ENCODE measurements at places on chromosomes 13 and 19.
A peak's percentile ranks its signal among the peaks of the same experiment; 100 is the strongest.

DNA sequence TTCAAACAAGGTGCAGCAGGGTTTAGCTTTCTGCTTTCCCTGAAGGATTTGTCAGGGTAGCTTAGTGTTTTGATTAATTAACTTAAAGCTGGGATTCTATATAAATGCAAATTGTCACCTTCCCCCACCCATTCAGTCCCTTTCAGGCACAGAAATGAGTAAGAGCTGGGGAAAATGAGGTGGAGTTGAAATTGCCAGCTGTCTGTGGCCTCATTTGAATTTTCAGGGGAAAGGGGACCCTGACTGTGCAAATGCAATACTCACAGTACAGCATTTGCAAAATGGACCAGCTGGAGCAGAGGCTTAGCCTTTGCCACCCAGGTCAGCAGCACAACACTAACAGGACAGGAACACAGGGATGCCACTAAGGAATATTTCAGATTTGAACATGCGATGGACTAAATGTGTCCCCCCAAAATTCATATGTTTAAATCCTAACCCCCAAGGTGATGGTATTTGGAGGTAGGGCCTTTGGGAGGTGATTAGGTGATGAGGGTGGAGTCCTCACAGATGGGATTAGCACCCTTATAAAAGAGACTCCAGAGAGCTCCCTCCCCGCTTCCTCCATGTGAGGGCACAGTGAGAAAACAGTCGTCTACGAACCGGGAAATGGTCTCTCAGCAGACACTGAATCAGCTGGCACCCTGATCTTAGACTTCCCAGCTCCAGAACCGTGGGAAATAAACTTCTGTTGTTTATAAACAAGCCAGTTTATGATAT is 59.5 kb upstream of the CYSLTR2 start:
- no peak for DNase-seq

GRCh38 chr13:50403311-50403710 is 388.1 kb downstream of the KCNRG start:
- DNase-seq: no peak

- DNase-seq: no peak
Measured at GRCh38 chr13:77065461-77066147, 38.6 kb upstream of the FBXL3 start.

DNA sequence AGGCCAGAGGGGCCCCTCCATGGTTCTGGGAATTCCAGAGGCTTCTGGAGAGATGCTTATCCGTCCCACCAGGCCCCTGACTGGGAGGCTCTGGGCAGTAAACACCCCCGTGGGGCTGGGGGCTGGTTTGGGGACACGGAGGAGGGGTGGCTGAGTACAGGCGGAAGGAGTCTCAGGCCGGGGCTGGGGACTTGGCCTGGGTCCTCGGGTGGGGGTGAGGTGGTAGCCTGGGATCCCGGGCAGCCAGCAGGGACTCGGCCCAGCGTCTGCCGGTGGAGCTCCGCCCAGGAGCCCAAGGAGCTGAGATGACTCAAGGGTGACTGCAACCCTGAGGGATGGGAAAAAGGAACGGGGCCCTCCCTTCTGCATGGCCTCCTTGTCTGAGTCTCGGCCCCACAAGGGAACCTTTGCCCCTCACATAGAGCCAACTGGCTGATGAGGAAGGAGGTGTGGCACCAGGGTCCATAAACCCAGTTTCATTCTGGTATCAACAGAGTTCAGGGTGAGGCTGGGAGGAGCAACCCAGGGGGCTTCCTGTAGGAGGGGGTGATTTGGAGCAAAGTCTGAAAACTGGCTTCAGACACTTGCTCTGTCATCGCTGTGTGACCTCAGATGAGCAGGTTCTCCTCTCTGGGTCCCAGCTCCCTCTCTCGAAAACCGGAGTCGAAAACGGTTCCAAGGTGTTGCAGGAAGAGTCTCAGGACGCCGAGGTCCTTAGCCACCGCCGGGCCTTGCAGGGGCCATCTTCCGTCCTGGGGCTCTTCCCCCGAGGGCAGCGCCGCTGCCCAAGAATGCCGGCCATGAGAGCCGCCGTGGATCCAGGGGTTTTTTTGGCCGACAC is 809 bp downstream of the MISP start:
- DNase-seq: no peak

DNA sequence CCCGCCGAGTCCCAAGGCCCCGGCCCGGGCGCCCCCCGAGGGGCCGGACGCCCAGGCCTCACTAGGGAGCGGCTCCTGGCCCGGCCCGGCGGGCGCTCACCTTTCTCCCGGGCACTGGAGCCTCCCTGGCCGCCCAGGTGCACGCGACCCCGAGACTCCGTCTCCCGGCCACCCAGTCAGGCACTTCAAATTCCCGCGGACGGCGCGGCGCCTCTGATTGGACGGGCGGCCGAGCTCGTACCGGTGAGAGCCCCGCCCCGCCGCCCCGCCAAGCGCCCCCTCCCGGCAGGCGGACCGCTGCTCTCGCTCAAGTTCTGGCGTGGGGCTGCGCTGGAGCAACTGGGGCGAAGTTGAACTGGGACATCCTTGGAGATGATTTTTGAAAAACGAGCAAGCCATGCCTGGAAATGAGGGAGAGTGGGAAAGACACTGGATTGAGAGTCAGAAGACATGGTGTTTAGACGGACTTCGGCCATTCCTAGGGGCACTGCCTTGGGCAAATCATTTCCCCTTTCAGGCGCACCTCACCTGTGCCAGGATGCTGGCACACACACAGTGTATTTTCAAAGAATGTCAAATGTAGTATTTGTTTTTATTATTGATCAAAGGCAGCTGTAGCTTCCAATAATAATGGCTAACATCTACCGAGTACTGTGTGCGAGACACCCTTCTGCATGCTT is 485.3 kb downstream of the UQCRFS1 start:
- no peak for DNase-seq

DNA sequence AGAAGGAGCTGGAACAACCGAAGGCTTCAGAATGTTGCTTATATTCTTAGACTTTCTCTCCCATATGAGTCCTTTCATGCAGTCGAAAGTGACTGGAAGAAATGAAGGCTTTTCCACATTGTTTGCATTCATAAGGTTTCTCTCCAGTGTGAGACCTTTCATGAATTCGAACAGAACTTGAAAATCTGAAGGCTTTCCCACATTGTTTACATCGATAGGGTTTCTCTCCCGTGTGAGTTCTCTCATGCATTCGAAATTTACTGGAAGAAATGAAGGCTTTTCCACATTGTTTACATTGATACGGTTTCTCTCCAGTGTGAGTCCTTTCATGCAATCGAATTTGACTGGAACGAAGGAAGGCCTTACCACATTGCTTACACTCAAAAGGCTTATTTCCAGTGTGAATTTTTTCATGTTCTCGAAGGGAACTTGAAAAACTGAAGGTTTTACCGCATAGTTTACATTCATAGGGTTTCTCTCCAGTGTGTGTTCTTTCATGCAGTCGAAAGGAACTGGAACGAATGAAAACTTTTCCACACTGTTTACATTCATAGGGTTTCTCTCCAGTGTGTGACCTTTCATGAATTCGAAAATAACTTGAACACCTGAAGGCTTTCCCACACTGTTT is 21.5 kb downstream of the ZNF14 start:
- no peak for DNase-seq

DNA sequence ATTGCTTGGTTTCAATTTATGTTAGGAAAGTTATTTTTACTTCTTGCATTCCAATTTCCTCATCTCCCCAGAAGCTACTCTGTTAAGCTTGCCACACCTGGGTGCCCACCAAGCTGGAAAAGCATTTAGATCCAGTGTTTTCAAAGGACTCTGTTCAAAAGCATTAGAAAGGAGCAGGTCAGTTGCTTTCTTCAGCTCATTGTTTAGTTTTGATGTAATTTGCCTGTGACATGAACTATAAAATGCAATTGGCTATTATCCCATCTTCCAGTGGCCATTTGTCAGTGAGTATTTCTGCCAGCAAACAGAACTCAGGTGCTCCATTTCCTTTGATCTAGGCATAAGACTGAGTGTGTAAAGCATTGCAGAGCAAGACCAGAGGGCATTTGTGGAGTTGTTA is 46.7 kb upstream of the RNF113B start:
- no peak for DNase-seq

- DNase-seq: no peak
Measured at GRCh38 chr19:38155453-38155852, 68.6 kb downstream of the DPF1 start.

DNA sequence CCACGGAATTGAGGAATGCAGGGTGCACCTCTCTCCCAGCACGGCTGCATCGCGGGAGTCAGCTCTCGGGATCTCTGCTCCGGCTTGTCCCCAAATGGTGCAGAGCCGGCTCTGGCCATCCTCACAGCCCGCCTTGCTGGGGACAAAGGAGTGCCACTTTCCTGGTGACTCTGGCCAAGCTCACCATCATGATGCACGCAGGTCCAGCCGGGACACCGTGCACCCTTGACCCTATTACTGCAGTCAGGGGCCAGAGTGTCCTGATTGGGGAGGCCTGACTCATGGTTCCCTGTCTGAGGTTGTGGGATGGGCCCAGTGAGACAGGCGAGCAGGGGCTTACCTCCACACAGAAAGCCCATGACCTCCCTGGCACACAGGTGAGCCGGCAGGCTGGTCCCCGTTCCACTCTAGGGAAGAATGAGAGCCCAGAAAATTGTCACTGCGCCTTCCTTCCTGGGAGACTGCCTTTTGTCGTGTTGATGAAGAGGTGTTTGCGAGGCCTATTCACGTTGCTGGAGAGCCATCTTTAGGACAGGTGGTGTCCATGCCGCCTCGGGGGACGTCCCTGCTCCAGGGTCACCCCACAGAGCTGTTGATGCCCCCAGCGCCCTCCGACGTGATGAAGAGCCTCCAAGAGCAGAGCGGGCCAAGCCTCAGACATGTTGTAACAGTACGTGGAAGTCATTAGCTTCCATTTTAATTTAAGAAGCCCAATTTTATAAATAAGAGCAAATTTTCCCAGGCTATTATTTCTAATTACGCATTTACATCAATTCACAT is 18.5 kb upstream of the VSTM2B start:
- DNase-seq: no peak

GRCh38 chr19:32317086-32317485 is 28.3 kb upstream of the ZNF507 start:
- no peak for DNase-seq

GRCh38 chr19:57888560-57889231 is at the start of gene ZNF814:
Gene ZNF814, minus strand, starts transcription at chr19:57889037. Its CDS starts 235 bp downstream, at chr19:57888802.
- DNase-seq: peak; percentile 74

GRCh38 chr13:113141601-113141970 is 16.9 kb upstream of the PROZ start:
- DNase-seq: no peak

DNA sequence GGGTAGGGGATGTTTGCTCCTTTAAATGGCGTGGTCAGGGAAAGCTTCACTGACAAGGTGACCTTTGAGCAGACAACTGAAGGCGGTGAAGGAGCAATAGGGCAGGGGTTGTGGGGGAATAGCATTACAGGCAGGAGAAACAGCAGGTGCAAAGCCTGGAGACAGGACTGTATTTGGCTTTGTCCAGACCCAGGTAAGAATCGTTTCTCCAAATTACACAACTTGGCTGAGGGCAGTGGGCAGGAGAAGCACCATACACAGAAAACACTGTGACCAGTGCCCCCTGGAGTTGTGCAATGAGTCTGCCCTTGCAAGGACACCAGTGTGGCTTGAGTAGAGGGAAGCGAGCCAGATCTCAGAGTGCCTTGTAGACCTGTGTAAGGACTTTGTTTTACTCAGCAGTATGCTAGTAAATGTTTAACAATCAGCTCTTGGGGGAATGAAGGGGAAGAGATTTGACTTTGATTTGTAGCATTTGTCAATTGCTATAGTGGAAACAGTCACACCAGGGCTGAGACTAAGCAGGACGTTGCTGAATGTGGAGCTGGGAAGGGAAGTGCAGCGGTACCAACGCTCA is 360.0 kb downstream of the DCT start:
- DNase-seq: no peak

- no peak for DNase-seq
Measured at GRCh38 chr19:15251010-15251748, 18.9 kb upstream of the EPHX3 start.

DNA sequence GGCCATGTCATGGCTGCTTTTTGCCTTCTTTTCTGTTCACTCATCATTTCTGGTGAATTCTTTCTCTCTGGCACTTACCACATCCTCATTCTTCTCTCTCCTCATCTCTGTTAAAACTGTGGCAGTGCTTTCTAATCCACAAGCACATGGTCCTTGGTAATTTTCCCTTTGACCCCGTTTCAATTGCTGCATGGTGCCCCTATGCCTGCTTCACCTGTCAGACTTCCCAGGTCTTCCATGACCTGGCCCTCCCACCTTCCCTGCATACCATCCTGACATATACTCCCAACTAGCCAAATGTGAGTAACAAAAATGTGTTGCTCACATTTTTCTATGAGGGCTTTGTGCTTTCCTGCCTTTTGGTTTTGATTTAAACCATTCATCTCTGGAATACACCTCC is 286.5 kb downstream of the MTUS2 start:
- no peak for DNase-seq

DNA sequence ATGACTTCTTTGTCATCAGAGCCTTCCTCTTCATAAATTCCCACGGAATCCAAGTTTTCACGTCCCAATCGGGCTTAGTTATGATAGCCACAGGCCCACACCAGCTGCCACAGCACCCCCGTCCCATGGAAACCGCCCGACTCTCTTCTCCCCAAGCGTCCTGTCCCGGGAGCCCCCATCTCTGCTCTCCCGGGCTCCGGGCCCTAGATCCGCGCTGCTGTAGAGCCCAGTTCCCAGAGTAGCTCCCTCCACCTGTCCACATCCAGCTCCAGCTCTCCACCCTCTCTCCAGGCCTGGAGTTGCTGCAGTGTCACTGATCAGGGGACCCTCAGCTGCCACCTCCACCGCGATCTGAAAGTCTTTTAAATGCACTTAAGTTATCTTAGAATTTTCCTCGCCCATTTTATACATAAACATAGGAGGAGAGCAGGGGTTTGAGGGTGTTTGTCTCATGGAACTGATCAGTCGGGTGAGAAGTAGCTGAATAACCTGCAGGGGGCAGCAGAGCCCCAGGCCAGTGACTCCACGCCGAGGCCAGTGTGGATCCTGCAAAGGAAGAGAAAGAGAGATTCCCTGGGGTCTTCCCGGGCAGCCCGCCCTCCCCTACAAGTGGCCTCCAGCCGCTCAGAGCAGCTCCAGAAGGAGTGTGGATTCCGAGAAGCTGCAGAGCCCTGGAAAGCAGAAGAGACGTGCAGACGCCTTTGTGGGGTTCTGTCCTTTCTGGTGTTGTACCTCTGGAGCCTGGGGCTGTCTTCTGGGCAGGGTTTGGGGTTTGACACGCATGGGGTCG is 1.1 kb upstream of the ZNF763 start:
- DNase-seq: peak; percentile 64

- DNase-seq: no peak
Measured at GRCh38 chr19:31271306-31271911, 77.8 kb downstream of the TSHZ3 start.

DNA sequence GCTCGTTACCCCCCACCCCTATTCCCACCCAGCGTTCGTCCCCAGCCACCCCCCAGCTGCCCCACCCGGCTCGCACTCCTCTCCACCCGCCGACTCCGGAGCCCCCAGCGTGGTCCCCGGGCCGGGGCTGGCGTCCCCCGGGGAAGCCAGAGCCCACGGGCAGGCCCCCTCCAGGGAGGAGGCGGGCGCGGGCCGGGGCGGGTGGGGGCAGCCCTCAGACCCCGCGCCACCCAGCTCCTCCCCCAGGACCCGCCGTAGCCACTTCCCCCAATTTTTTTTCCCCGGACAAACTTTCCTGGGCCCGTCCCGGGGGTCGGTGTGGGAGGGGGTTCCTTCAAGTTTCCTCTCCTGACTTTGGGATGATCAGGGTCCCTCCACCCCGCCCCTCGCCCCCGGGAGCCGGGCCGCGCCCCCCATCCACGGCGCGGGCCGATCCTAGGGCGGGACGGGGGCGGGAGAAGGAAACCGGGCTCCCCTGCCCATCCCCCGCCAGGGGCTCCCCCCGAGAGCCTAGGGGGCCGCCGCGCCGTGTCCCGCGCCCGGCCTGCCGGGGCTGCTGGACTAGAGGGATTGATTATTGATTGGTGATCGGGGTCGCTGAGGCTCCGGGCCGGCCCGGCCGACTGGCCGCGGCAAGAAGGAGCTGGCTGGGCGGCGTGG is 927 bp upstream of the TSHZ3 start:
- no peak for DNase-seq
